ENCODE measurements at places on chromosomes 13 and 19.

GRCh38 chr19:28553005-28553404, 659.9 kb downstream of the UQCRFS1 start:
- DNase-seq = no peak

- no peak for DNase-seq
Observed at GRCh38 chr13:43200736-43201135, 177.3 kb downstream of the DNAJC15 start.

DNA sequence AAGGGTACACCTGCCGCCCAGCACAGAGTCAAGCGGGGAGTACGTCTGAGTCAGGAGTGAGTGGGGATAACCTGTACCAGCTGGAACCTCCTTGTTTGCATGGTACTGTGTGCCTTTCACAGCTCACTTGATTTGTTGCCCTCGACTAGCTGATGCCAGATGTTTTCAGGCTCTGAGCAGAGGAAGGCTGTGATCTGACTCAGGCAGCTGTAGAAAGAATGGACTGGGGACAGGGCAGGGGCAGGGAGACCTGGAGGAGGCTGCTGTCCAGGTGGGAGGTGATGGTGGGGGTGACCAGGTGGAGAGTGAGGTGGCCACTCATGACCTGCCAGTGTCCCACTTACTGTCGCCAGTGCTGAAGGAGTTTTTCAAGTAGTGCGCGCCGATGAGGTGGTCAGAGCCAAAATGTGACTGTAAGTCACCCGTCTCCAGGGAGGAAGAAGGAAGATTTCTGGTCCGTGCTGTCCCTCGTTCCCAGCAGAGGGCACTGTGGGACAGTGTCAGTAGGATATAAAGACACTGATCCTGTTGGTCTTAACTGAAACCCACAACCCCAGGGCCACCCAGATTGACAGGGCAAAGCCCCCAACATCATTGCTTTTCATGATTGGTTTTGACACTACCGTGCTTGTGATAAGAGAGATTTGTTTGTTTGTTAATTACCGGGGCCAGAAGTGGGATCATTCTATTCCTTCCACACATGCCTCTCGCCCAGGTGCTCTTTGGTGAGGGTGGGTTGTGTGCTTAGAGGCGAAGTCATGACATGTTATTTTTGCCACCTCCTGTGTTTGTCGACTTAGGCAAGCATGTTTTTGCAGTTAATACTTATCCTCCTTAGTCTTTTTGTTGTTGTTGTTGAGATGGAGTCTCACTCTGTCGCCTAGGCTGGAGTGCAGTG, 128.4 kb downstream of the DPF1 start:
- DNase-seq = peak; percentile 4

DNA sequence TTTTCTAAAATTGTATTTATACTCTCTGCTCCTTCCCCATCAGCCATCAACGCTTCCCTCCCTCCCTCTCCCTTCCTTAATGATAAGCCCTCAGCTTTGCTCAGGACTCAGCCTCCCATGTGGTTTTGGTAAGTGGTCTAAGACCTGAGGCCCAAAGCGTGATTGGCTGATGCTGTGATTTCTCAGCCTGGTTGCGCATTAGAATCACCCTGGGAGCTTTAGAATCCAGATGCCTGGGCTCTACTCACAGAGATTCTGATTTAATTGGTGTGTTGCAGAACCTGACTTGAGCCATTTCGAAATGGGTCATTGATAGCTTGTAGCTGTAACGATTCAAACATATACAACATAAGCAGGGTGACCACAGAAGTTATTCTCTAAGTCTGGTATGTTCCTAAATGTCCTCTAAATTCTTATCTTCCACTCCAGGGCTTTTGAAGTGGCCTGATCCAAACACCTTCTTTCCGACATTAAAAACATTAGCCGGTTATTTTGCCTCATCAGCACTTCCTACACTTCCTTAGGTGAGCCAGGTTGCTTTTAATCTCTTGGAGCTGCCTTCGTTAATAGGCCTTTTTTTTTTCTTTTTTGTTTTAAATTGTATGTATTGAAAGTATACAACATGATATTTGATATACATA, 60.6 kb downstream of the LRCH1 start:
- no peak for DNase-seq

GRCh38 chr13:50144246-50145160, 129.3 kb downstream of the KCNRG start:
- DNase-seq = no peak

- DNase-seq = no peak
Observed at GRCh38 chr13:113860051-113860664, 3.7 kb downstream of the GAS6 start.

DNA sequence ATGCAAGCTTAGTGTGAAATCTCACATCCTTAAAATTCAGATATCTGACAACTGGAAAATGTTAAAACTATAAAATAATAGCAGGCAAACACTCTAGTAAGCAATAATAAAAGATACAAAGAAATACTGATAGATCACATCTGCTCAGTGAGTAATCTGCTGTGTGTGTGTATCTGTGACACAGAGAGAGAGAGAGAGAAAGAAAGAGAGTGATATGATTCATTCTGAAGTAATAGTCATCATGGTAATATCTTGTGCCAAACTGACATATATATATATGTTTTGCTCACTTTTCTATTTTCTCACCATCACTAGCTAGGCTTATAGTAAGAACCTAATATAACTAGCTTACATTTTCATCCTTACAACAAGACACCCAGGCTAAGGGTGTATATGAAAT, 288.0 kb upstream of the SLITRK6 start:
- no peak for DNase-seq

DNA sequence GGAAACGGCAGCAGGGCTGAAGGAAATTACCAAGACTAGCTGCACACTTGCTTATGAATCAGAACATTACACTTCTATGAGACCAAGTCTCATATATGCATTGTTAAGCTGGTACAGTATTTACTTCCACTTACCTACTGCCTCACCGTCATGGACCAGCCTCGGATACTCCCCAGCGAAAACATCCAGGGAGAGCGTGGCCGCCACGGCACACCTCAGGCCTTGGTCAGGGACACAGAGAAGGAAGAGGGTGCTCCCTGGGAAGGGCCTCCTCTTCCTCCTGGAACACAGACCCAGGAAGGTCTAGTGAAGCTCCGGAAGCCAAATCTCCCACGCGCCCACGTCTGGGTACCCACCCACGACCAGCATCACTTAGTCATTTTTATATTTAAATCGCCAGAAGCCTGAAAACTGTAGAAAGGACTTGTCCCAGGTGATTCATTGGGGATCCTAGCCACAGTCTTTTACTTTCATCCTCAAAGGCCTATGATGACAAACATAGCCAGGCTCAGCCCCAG, 24.4 kb upstream of the MTIF3 start:
- DNase-seq = no peak

- DNase-seq = no peak
Observed at GRCh38 chr13:45218689-45219088, 17.8 kb upstream of the KCTD4 start.

- no peak for DNase-seq
Observed at GRCh38 chr13:27159806-27160563, 11.6 kb downstream of the USP12 start.

DNA sequence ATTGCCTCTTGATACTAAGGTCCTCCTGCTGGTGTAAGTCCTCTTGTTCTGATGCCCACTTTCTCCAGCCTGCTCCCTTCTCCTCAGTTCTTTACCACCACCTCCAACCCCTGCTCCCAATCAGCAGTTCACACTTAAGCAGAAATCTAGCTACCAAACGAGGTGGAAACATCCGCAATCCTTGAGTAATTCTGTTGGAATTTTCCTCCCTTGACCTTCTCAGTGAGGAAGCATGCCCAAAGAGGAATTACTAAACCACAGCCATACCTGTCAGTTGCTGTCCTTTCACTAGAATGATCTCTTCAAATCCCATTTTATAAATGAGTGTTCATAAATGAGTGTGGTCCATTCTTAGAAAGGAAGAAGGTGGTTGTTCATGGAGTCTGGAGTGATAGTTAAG, 289.9 kb downstream of the DACH1 start:
- DNase-seq = no peak

GRCh38 chr13:98105929-98106336, 37.0 kb upstream of the FARP1 start:
- DNase-seq = no peak

GRCh38 chr13:41284512-41285288, 21.3 kb upstream of the MTRF1 start:
- DNase-seq = no peak

GRCh38 chr19:15422296-15423075, 3.7 kb upstream of the AKAP8L start:
- DNase-seq = no peak

DNA sequence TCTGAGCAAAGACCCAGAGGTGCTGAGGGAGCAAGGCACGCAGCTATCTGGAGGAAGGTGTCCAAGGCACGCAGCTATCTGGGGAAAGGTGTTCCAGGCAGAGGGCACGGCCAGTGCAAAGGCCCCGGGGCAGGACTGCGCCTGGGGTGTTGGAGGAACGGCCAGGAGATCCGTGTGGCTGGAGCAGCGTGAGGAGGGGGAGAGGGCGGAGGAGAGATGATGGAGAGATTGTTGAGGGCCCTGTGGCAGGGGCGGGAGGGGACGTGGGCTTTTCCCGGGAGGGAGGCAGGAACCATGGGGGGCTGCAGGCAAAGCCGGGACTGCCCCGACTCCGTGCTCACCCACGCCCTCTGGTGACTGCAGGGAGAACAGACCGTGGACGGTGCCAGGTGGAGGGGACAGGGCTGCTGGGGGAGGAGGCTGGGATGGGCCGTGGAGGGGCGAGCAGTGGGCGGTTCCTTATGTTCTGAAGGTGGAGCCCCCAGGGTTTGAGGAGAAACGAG, 13.3 kb upstream of the MISP start:
- DNase-seq = peak; percentile 13

- DNase-seq = no peak
Observed at GRCh38 chr19:51531349-51532315, at the start of gene SIGLEC6. Gene SIGLEC6, minus strand, starts transcription at chr19:51531670. Its CDS starts 22 bp downstream, at chr19:51531648.

GRCh38 chr13:47549219-47549752, 451.8 kb downstream of the SUCLA2 start:
- no peak for DNase-seq

GRCh38 chr19:39122934-39123731, 2.5 kb upstream of the PAK4 start:
- no peak for DNase-seq

GRCh38 chr19:47417746-47418691, 1.3 kb downstream of the MEIS3 start:
- no peak for DNase-seq

- DNase-seq = no peak
Observed at GRCh38 chr19:13917888-13918406, 11.9 kb downstream of the CC2D1A start.

DNA sequence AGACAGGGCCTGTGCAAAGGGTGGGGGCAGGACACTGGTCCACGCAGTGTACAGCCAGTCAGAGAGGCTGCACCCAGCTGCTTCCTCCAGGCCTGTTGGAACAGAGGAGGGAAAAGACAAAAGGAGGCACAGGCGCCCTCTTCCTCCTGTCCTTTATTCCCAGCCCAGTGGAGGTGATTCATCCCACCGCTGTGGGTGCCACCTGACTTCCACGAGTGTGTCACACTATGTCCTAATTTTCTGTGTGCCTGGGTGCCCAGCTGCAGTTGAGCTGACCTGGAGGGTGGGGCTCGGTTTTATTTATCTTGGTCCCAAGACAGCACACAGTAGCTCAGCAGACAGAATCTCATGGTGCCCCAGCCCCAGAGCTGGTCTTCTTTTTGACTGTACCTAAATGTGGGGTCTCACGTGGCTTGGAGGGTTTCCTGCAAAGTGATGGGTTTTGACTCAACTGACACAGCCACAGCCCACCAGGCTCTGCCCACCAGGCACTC, 9.0 kb downstream of the EPS15L1 start:
- no peak for DNase-seq

GRCh38 chr13:43475140-43475539, 311.6 kb downstream of the ENOX1 start:
- no peak for DNase-seq

- no peak for DNase-seq
Observed at GRCh38 chr13:51348069-51348967, 8.8 kb downstream of the SERPINE3 start.

DNA sequence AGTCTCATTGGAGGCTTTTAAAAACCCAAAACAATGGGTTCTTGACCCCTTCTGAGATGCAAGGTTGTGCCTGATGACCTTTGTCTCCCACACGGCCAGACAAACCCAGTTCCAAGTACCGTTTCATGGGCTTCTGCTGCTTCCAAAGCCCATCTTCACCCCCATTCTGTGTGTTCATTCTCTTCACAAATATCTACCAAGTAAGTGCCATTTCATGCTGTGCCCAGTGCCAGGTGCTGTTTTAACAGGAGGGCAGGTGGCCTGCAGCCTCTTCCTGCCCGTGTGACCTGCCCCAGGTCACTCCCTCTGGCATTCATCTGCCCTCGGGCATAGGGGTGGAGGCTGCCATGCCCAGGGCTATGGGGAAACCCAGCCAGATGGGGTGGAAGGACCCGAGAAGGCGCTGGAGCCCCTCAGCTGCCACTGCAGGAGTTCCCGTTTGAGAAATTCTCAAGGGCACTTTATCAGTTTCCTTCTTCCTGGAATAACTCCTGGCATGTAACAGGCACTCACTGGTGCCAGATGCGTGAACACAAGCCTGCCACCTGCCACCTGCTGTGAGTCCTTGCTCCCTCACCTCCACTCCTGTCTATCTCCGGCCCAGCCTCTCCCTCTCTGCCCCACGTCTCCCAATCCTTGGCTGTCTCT, 12.5 kb downstream of the CAPN12 start:
- DNase-seq = no peak

DNA sequence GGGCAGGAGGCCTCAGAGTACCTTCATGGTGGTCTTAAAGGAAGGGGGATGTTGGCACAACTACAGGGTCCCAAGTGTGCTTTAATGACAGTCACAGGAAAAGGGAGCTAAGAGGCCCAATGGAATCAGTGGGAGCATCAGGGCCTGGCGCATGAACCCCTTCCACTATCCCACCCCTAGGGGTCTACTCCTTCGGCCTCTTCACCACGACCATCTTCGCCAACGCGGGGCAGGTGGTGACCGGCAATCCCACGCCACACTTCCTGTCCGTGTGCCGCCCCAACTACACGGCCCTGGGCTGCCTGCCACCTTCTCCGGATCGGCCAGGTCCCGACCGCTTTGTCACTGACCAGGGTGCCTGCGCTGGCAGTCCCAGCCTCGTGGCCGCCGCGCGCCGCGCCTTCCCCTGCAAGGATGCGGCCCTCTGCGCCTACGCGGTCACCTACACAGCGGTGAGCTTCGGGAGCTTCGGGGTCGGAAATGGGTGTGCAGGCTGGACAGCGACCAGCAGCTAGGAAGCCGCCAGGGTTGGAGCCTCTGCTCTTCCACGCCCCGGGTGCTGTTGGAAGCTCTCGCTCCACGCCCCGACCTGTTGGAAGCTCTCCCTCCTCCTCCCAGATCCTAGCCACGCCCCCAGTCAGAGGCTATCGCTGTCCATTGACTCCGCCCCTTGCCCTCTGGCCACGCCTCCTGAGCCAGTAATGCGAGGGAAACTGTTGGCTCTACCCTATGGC, 6.0 kb downstream of the PLPPR2 start:
- no peak for DNase-seq

DNA sequence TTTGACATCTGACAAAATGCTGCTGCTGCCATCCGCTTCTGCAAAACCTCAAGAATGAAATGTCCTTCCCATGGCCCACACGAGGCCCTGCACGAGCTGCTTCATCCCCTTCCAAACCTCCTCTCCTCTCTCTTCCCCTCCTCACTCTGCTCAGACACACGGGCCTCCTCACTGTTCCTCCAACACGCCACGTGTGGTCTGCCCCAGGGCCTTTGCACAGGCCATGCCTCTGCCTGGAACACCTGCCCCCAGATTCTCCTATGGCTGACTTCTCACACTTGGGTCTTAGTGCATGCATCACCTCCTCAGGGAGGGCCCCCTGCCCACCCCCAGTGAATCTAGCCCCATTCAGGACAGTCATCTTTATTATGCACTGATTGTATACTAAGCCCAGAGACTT, 15.9 kb downstream of the NRTN start:
- no peak for DNase-seq
